ENCODE measurements at places on chromosomes 5 and 9. TPM values are rescaled to one million over a fixed set of nuclear protein-coding genes. Genes with fewer than 3 reads are reported as not detected.

The C9 gene
- not detected for total RNA-seq

The VCAN gene
- not detected for total RNA-seq

The BAG1 gene
- total RNA-seq = 87.2 TPM

The CEL gene
- 2.3 TPM for total RNA-seq

The CDH9 gene
- total RNA-seq = not detected

The GPR150 gene
- 0.34 TPM for total RNA-seq

All from activated naive CD8-positive, alpha-beta T cell treated with anti-CD3 and anti-CD28 coated beads for 36 hours (primary cell).